ENCODE measurements at places on chromosomes 5 and 9. TPM values are rescaled to one million over a fixed set of nuclear protein-coding genes. Genes with fewer than 3 reads are reported as not detected.
A peak's percentile ranks its signal among the peaks of the same experiment; 100 is the strongest.

ACTBL2 gene
- total RNA-seq: not detected

SFXN1 gene
- 30.7 TPM for total RNA-seq

DNA sequence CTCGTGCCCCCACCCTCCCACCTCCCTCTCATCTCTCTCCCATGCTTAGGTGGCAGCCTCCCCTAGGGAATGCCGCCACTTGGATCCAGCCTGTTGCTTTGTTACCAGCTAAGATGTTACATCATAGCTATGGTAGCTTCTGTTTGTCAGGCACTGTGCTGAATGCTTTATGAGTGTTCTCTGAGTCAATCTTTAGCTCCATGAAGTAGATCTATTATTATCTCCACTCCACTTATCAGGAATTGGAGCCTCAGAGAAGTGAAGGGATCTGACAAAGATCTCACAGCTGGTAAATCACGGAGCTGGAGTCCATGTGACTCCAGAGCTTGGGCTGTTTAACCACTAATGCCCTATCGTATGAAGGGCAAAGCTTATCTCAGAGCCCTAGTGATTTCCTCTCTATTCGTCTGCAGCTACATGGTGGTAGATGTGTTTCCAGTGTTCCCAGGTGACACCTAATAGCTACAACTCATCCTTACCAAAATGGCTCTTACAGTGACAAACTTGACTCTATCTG, 54.1 kb downstream of the GARNL3 start:
- DNase-seq: peak; percentile 86

GRCh38 chr5:170632985-170633234, 129.1 kb downstream of the KCNIP1 start:
- DNase-seq: no peak

Measured in myocyte (in vitro differentiated cells).